ENCODE measurements at places on chromosomes 3 and 15.

GRCh38 chr3:172153335-172153861 lies 114.0 kb downstream of the FNDC3B start:
- no peak for DNase-seq

- DNase-seq = no peak
These were observed 66.5 kb downstream of the UBE3A start for GRCh38 chr15:25372298-25372697.

GRCh38 chr15:42427429-42428223 lies 63.3 kb downstream of the ZNF106 start:
- DNase-seq = no peak

- DNase-seq = no peak
These were observed 456.0 kb downstream of the TUSC7 start for GRCh38 chr3:117165601-117166051.

DNA sequence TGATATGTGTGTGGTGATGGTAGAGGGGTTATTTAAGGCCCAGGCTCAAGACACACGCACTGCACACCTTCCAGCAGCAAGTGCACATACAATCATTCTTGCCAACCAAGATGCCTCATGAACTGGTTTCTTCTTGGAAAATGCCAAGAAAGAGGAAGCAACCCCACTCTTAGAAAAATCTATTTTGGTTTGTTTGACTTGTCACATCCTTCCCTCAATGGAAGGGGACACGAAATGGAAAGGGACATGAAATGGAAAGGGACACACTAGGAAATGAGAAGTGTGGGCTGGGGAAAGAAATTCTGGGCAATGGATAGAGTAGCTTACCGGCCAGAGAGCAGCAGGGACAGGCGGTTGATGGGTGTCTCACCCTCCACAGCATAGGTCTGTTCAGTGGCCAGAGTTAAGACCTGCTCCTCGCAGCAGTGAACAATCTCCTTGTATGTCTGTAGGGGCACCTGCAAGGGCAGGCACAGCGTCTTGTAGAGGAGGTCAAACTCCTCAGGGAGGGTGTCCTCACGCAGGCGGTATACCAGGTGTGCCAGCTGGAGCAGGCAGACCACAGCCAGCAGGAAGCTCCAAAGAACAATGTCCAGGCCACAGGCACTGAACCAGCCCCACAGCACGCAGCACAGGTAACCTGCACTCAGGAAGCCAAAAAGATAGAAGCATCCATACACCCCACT lies 640 bp downstream of the POPDC2 start:
- DNase-seq = no peak

DNA sequence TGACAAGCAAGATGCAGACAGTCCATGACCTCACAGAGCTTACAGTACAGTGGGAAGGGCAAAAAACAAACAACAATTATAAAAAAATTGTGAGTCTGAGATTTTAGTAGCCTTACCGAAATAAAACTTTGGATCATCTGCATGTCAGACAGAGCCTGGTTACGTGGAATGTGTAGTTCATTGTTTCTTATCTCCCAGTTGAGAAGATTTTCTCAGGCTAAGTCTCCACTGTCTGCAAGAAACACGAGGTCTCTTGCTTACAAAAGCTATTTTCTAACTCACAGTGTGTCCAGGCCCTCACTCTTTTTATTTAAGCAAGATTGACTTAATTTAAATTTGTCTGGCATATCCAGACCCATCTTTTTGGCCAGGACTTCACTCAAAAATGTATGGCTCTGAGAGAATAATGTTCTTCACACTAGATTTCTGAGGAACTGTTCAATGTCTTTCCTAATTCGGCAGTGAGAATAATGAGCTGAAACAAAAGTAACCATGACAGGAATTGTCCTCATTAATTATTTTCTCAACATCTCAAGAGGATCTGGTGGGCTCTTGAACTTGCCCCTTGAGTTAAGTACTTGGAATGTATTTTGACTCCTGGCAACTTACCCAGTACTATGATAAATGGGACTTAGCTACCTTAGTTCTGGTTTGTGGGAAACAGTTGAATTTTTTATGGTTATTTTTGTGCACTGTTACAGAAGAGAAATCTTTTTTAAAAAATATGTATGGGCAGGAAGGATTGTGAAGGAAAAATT lies 265.1 kb upstream of the COL8A1 start:
- DNase-seq = no peak

GRCh38 chr3:71421820-71422566 lies 161.5 kb downstream of the FOXP1 start:
- DNase-seq = no peak

DNA sequence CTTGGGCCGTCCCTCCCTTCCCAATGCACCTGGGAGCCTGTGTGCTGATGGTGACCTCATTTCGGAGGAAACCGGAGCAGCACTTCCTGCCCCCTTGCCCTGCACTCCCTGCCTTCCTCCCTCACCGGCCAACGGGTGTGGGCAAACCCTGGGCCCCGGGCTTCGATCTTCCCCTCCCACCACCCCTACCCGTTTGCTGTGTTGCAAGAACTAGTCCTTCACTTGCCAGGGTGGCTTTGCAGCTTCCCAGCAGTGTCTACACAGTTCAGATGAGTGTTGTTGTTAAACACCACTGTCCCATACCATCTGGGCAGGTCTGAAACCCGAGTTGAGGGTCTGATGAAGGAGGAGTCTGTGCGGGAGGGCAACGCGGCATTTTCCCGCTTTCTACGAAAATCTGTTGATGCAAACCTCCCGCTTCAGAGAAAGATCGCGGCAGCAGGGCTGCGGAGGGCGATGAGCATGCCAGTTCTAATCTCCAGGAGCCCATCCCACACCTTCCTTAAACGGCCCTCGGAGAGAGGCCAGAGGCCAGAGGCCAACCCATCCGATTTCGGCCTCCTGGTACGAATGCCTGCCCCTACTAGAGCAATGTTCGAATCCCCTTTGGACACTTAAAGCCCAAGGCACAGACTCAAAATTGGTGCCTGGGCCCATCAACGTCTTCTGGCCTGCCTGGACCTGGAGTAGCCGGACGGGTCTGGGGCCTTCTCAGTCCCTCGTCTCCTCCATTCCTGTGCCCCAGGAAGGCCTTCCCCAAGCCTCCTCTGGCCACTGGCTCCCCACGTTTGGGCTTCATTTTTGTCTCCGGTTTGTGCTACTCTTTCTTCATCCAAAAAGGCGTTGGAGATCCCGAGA lies 35.7 kb upstream of the POLG start:
- DNase-seq = no peak

GRCh38 chr3:29280404-29281093 lies at the start of gene RBMS3:
Gene RBMS3 (plus strand): TSS chr3:29281071.
- no peak for DNase-seq

DNA sequence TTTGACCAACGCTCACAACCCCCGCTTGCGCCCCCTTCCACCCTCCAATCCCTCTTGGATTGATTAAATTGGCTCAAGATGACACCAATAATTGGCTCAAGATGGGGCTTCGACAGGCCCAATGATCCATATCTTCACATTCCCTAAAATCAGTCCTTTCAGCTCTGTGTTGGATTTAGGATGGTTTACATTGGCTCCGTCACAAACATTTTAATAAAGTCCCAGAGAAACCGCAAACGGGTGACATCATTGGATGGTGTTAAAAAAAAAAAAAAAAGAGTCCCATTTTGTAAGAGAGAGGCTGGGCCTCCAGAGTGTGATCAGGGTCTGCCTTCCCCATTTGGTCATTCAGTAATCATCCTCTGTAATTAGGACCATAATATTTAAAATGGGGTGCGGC lies 113.4 kb upstream of the MRPS22 start:
- no peak for DNase-seq

- DNase-seq = no peak
These were observed 844.9 kb upstream of the ALCAM start for GRCh38 chr3:104521606-104522336.

- DNase-seq = no peak
These were observed 109.4 kb upstream of the RAD18 start for GRCh38 chr3:9072667-9073009.

GRCh38 chr15:72404356-72404755 lies 6.3 kb downstream of the TMEM202 start:
- DNase-seq = no peak

DNA sequence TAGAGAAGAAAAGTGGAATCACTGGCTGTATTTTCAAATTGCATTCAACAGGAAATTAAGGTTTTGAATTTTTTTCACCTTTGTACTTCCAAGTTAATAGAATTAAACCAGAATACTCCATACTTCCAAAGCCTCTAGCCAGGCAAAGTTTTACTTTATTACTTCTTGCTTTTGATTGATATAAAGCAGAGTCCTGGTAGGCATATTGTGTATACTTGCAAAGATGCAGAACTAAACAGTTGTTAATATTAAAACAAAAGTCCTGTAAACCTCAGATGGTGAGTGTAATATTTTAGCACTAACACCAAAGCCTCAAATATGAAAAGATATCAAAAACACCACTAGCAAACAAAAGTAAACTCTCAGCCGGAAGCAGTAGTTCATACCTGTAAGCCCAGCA lies 107.2 kb upstream of the C2CD4B start:
- DNase-seq = no peak

DNA sequence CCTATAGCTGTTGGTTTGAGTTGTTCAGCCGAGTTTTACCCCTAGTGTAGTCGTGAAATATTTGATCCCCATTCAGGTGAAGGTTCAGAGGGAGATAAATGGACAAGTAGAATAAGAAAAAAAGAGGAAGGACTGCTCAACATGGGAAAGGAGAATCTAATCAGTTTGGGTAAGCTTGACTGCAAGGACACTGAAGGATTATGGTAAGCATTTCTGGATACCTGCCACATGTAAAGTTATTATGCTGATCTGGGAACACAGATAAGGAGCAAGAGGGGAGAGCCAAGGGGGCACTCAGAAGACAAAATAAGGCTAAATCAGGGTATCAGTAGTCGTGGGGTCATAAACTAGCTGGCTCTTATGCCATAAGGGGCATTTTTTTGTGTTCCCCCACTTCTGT lies 49.9 kb downstream of the TFG start:
- DNase-seq = no peak

DNA sequence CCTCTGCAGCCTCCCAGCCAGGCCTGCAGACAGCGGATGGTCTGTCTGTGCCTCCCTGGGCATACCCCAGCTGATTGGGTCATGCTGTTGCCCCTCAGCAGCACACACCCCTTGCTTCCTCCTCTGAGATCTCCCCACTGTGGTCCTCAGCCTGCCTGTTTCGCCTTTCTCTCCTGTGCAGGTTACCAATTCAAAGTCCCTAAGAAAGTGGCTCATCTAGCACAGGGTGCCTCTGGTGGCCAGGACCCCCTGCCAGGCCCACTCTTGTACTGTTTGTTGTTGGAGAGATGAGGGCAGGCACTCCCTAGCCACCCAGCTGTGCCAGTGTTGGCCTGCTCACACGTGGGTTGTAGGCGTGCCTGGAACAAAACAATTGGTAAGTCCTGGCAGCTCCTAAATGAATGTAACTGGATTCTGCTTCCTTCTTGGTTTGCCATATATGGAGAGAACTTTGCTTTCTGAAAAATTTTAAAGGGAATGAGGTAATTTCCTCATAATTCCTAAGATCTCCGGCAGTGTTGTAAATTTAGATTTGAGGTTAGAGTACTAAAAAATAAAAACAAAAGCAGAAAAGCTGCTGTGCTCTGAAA lies 213.2 kb upstream of the IL12A start:
- DNase-seq = no peak
